ENCODE measurements at places on chromosomes 7 and 10. TPM values are rescaled to one million over a fixed set of nuclear protein-coding genes. Genes with fewer than 3 reads are reported as not detected.

GRCh38 chr10:123584419-123584775, 81.8 kb upstream of the GPR26 start:
- DNase-seq: no peak

- no peak for DNase-seq
Observed at GRCh38 chr7:69609541-69610373, 11.5 kb downstream of the AUTS2 start.

DNA sequence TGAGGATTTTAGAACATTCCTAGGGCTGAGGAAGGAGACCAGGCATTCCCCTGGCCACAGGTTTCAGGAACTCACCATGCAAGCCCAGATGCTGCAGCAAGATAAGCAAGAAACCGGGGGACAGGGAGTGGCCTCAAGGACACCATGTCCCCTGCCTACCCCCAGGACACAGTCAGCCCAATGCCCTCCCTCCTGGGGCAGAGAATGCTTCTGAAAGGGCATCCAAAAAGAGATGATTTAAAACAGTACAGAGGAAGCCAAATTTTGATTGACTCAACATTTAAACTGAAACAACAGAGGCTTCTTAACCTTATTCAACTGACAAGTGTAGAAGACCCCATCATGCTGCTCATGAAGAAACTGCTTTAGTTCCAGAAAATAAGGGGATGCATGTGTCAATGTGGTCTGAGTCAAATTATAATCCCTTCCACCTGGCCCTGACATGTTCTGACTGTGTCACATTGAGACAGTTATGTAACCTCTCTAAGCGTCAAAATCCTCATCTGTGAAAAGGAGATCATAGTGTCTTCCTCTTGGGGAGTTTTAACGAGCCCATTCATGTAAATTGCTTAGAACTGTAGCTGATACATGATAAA, 60.0 kb downstream of the ICA1 start:
- DNase-seq: no peak

DNA sequence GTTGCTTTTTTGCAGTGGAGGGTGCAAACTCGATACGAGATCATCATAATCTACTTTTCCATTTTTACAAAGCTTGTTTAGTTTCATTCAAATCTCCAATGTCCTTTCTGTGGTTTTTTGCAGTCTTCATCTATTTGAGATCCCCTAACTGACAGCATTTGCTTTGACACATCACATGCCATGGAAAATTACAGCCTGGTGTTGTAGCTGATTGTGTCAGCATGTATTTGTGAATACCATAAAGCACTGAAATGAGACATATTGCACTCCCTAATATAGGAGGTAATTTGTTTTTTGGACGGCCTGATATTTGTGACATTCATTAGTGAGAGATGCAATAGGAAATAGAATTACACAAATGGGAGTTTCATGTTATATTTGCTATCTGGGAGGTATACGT, 620.8 kb downstream of the KCNMA1 start:
- DNase-seq: no peak

Gene KCND2
- total RNA-seq: 0.72 TPM

DNA sequence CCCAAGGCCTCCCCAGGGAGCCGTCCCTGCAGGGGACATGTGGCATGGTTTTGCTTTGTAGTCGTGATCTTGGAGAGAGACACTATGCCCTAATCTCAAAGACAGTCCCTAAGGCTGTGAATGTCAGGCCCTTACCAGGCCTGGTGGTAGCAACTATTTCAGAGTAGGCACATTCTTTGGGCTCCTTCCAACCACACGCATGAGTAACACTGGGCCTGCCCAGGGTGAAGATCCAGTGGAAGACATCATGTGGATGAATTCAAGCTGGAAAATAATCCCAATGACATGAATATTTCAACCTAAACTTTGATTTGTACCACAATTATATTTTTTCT, 39.5 kb upstream of the INSIG1 start:
- peak; percentile 71 for DNase-seq

DNA sequence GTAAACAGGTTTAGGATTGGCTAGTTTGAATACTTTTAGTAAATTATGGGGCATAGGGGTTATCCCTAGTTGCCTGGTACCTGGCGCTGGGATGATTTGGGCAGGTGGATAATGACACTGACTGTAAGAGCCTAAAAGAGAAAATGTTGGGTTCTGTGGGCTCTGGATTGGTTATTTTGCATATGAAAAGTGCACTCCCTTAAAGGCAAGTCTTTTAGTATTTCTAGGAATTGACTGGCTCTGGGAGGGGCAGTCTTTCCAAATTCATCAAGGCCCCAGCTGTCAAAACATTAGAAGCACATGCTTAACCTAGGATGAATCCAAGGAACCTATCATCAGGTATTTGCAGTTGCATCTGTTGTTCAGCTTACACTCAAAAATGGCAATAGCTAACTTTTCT, 454.6 kb upstream of the SORCS1 start:
- no peak for DNase-seq

Gene GSAP
- 15.6 TPM for total RNA-seq

DNA sequence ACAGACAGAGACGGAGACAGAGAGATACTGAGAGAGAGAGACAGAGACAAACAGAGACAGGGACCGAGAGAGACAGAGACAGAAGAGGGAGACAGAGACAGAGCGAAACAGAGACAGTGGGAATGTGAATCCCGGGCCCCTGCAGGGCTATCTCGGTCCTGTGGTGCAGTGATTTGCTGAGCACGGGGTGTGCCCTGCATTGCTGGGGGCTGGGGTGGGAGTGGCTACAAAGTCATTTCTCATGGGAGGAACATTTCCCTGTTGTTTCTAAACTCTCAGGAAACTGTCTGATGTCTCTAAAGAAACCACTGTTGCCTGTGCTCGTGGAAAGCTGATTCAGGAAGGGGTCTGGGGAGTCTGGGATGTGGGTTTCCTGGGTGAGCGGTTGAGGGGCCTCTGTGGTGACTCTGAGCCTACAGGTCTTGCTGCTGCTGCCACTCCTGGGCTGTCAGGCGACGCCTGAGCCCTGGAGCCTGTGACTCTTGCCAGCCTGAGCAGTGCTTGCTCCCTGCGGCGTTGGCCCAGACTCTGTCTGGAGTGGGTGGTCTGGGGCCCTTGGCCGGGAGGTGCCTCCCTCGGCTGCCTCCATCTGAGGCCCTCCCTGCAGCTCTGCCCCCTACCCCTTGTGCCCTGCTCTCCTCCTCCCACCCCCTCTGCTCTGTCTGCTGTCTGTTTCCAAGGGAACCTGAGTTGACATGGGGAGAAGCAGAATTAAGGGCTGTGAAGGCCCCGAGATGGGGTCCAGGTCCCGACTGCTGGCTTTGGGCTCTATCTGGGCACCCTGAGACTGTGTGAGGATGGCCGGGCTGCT, 292.0 kb downstream of the WDR37 start:
- no peak for DNase-seq

DNA sequence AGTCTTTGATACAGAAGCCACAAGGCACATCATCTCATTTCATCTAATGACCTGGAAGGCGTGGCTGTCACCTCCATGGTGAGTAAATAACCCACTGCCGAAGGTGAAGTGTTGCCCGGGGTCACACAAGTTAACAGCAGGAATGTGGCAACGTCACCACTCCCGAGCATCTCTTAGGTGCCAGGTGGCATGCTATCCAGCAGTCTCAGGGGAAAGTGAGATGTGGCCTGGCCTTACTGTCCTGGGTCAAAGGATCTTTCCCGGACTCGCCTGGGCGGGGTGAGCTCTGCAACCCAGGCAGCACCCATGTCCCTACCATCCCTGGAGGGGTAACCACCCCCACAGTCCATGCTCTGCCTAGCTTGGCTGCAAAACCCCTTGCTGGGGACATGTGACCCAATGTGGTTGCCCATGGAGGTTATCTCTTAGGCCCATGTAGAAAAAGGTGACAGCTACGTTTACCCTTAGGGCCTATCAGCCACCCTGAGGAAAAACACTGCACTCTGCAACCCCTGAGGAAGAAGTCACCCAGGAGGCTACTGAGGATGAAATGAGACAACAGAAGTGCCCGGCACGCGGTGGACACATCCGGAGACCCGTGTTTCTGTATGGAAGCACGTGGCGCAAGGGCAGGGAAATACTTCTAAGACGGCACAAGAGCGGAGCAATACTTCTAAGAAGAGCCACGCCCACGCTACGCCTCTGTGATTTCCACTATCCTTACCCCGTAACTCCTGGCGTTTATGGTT, 52.0 kb downstream of the BAIAP2L1 start:
- DNase-seq: peak; percentile 87

Gene ITIH2
- total RNA-seq: not detected

DNA sequence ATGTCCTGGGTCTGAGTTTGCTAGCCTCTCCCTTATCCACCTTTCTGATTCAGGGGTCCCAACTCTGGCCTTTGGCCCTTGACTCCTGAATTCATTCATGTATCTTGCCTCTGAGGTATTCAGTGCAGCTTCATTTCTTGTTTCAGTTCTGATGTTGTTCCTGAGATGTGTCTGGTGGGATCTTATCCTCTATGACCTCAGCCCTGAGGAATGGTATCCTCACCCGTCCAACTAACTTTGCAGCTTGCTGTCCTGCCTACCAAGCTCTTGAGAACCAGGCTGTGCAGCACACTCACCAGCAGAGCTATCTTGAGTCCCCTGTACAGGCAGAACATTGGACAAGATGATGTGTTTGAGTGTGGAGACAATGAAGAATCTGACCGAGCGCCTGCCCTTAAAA, 13.8 kb downstream of the SUFU start:
- no peak for DNase-seq

Gene COL26A1
- total RNA-seq: 0.20 TPM

DNA sequence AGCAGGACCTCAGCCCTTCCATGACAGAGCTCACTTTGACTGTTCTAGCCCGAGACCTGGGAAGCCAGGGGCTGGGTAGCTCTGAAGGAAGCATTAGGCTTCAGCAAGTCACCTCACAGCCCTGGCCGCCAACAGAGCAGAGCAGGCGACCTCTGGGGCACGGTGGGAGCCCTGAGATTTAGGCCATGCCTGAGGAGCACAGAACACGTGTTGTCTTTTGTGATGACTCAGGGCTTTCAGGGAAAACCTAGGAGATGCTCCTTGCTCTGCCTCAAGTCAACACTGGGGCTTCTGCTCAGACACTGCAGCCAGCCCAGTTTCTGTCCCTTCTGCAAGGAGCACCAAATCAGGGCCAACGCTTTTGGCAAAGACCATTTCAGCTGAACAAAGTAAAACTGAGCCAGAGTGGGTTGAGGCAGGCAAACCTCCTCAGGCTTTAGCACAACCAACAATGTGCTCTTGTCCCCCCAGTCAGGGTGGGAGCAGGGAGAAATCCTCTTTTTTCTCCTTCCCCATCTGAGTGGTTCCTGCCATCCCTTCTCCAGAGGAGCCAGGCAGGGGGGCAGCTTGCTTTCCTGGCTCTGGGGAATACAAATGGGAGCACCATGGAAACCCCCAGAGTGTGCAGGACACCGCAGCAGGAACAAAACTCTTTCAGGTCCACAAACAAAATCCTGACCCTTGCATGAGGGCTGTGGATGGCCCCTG, 14.4 kb downstream of the CAMK2G start:
- DNase-seq: no peak

GRCh38 chr7:24891311-24891735, 88.7 kb downstream of the OSBPL3 start:
- DNase-seq: no peak

Gene SKIDA1
- total RNA-seq: 0.65 TPM

Gene TMEM270
- 0.72 TPM for total RNA-seq

DNA sequence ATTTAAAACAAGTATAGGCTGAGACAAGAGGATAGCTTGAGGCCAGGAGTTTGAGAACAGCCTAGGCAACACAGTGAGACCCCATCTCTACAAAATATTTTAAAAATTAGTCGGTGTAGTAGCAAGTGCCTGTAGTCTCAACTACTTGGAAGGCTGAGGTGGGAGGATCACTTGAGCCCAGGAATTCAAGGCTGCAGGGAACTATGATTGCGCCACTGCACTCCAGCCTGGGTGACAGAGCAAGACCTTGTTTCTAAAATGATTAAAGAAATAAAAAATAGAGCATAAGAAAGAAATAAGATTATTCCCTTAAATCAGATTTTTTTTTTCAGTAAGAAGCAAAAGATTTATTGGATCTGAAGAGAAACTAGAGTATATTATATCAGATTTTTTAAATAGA, 11.7 kb downstream of the LRRC20 start:
- DNase-seq: no peak

Gene ARMC3
- 14.4 TPM for total RNA-seq

Gene KIF11
- 21.7 TPM for total RNA-seq

Gene CCDC7
- total RNA-seq: 6.9 TPM

DNA sequence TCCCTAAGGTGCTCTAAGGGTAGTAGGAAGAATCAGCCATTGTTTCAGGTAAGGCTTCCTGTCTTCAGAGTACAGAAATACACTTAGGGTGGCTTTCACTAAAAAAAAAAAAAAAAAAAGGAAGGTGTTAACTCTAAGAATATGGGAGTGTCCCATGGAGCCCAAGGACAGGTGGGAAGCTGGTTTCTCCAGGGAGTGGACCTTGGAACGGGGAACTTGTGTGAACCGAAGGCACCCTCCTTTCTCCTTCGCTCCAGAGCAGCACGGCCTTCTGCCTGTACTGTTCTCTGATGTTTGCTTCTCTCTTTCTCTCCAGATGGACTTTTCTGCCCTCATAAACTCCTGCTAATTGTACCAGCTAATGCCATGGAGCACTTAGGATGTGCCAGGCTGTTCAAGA, 6.2 kb downstream of the OPALIN start:
- DNase-seq: no peak

- peak; percentile 67 for DNase-seq
Observed at GRCh38 chr7:45920502-45921380, at the start of gene IGFBP3. Gene IGFBP3 (minus strand): TSS chr7:45921272. CDS start chr7:45921140, 132 bp downstream.

Gene EGR2
- total RNA-seq: 0.53 TPM

- DNase-seq: no peak
Observed at GRCh38 chr10:46001187-46001756, 29.0 kb downstream of the TIMM23 start.

Gene HOXA1
- total RNA-seq: 2.0 TPM

Gene NCF1
- 0.41 TPM for total RNA-seq

Gene FFAR4
- 0.25 TPM for total RNA-seq

GRCh38 chr10:110546499-110547110, 20.9 kb upstream of the SMC3 start:
- DNase-seq: no peak

DNA sequence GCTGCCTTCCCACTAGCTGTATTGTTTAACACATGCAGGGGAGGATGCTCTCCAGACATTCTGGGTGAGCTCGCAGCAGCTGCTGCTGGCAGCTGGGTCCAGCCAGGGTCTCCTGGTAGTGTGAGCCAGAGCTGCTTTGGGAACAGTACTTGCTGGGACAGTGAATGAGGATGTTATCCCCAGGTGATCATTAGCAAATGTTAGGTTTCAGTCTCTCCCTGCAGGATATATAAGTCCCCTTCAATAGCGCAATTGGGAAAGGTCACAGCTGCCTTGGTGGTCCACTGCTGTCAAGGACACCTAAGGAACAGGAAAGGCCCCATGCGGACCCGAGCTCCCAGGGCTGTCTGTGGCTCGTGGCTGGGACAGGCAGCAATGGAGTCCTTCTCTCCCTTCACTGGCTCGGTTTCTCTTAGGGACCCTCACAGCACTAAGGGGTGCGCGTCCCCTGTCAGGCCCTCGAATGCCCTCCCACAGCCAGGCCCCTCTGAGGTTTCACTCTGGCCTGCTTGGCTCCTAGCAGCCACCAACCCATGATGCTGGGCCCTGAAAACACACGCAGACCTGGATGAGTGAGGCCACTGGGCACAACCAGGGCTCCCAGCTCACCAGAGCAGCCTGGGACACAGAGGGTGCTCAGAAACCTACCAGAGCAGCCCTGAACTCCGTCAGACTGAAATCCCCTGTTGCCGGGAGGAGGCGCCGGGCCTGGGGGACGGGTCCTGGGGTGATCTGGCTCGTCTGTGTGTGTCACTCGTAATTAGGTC, 173.0 kb upstream of the LANCL2 start:
- no peak for DNase-seq

- DNase-seq: peak; percentile 45
Observed at GRCh38 chr10:34504534-34504933, 310.6 kb downstream of the PARD3 start.

GRCh38 chr10:63236113-63236935, 103.2 kb downstream of the NRBF2 start:
- DNase-seq: peak; percentile 91

Gene CYP2C19
- not detected for total RNA-seq

All from PC-9 (cell line).